Activated naive CD4-positive, alpha-beta T cell treated with anti-CD3 and anti-CD28 coated beads for 36 hours (primary cell): ENCODE measurements at places on chromosomes 12 and 14. TPM values are rescaled to one million over a fixed set of nuclear protein-coding genes. Genes with fewer than 3 reads are reported as not detected.

DNA sequence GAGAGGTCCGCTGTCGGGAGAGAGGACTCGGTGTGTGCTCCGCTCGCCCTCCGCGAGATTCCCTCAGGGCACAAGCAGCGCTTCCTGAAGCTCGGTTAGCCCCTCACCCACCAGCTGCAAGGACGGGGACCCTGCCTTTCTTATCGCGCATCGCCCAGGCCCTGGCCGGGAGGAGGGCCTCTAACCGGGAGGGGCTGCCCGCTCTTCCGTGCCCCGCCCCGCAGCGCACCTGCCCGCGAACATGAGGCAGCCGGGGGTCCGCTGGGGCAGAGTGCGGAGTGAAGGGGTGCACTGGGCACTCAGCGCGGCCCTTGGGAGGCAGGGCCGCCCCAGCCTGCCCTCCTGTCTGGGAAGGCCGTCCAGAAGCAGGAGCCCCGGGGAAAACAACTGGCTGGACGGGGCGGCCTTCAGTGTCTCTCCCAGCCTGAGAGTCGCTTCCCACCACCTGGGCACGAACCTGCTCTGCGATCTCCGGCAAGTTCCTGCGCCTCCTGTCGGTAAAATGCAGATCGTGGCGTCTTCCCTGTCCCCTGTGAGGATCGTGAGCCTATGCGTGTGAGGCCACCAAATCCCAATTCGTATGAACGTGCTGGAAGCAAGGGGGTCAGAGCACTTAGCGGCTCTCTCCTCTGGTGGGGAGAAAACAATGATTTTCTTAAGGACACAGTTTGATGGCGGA lies 28.0 kb upstream of the ADIPOR2 start:
- DNase-seq = no peak

DNA sequence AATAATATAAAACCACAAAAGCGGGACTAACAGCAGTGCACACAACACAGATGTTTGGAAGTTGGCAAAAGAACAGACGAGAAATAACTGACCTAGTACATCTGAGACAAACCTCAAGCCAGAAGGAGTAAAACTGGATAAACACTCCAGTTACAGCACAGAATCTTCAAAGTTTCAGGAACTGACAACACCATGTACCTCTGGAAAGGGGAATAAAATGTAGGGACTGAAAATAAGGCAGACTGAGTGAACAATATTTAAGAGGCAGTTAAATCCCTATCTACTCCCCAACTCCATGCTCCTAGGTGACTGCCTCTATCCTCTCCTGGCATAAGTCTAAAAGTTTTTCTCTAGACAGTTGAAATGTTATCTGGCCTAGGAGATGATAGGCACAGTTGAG lies 57.9 kb downstream of the ZFYVE21 start:
- no peak for DNase-seq

- DNase-seq = no peak
Observed at GRCh38 chr14:34605461-34605860, 24.5 kb downstream of the SNX6 start.

GRCh38 chr12:63961543-63961942 lies 117.0 kb downstream of the SRGAP1 start:
- no peak for DNase-seq

DNA sequence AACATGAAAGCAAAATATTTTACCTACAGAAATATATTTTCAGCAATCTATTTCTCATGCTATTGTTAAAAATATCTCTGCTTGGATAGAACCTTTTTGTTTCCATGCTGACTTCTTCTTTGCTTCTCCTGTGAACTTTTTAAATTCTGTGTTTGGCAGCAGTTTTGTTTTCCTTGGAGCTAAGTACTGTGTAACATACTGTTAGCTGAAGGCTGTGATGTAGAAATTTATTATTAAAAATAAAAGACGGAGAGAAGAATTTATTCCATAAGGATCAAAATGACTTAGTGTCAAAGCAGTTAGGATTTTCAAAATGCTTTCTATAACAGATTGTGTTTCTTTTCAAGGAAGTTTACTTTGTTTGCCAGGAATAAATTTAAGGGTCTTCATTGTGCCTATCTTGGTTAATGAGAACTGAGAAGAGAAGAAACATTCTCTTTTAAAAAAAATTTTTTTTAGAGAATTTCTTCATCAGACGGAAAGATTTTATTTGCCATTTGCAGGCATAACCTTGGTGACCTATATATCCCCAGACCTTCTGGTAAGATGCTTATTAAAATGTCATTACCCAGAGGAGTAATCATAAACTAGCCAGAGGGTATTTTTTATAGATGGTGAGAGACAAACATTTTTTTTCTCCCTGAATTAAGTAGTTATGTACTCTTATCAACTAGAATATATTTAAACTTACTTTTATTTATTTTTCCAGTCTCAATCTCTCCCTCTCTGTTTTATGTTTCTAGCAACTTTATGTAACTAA lies 147.1 kb upstream of the SLCO1C1 start:
- no peak for DNase-seq

- no peak for DNase-seq
Observed at GRCh38 chr12:90979951-90980350, 24.8 kb downstream of the EPYC start.

DNA sequence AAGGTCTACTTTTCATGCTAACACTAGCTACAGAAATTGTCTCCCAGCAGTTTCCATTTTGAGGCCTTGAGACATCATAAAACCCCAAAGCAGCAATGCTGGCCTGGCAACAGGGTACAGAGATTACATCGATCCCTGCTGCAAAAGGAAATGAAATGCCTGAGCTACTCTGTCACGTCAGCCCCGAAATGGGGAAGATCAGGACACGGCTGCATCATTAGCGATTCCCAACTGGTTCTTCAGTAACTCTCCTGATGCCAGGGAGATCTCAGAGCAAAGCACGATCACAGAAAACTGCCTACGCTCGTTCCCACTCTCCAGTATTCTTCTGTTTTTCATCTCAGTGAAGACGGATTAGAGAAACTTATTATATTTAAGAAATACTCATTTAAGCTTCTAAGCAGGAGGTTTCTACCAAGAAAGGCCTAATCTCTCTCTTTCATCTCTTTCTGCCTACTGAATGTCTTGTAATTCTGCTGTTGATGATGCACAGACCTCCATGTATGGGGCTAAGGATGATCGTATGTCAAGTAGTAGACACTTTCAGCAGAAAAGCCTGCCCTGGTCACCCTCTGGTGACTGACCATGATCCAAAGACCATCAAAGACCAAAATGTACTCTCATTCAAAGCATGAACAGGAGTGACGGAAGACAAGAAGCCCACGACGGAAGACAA lies 168.5 kb downstream of the RIMBP2 start:
- no peak for DNase-seq

DNA sequence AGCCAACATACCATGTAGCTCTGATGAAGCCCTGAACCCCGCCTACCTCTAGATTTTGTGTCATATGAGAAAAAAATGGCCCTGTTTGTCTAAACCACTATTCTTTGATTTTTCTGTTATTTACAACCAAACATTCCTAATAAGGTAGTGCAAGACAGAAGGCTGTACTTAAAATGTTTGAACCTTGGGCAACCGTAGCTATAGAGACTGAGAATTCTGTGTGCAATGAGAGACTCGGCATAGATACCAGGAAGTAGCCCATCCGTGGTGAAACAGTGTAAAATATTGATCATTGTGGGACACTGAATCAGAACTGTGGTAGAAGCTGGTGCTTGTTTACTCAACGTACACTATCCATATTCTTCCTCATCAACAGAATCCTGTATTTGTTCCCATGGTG lies 86.5 kb upstream of the TMCC3 start:
- DNase-seq = no peak

DNA sequence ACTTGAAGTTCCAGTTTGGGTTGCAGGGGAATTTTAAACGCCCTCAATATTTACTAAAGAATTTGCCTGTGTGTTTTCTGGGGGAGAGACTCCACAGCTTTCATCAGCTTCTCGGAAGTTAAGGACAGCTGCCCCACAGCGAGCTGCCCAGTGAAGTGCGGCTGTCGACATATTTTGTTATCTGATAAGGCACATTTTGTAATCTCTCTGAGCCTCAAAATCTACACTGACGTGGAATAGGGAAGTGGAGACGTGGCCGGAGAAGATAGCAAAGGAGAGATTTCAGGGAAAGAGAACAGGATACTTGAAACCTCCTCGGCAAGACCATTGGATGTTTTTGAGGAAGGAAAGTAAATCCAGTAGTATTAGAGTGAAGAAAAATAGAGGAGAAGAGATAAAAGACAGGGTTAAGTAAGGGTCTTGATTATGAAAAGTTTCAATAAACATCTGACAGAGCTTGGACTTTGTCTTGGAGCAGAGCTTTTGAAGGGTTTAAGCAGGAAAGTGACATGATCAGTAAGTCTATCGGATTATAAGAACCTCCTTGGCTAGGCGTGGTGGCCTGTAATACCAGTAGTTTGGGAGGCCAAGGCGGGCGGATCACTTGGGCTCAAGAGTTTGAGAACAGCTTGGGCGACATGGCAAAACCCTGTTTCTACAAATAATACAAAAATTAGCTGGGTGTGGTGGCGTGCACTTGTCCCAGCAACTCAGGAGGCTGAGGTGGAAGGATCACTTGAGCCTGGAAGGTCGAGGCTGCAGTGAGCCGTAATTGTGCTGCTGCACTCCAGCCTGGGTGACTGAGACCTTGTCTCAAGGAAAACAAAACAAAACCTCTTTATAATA lies 1.1 kb downstream of the POLR3B start:
- no peak for DNase-seq

DNA sequence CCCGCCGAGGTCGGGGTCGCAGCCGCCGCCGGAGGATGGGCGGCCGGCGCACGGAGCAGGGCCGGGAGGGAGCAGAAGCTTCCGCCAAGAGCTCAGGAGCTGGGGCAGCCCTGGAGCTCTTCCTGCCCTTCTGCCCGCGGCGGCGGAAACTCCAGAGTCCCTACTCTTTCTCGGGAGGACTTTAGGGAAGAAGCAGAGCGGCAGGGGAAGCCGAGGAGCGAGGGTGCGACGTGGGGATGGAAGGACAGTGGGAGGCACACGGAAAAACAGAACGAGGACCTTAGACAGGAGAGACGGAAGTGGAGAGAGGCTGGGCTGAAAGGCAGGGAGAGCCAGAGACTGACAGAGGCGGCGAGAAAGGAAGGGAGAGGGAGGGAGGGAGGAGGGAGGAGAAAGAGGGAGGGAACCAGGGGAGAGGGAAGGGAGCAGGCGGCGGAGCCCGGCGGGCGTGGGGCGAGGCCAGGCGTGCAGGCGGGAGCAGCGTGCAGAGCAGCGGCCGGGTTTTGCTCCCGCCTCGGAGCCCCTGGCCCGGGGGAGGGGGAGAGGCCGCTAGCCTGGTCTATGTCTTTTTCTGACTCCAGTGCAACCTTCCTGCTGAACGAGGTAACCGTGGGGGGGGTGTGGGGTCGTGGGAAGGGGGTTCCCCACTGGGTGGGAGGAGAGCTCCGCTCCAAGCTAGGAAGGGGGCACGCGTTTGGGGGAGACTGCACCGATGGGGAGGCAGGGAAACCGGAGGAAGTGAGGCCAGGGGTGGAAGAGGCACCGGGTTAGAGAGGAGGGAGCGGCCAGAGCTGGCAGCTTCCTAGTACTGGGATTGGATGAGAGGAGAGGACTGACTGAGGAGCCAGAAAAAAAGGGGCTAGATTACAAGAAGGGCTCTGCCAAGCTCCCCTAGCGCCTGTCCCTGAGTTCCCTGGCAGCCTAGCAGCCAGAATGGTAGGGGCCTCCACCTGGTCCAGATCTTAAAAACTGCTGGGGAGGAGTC lies 2.9 kb upstream of the CACNB3 start:
- DNase-seq = peak; percentile 58

DNA sequence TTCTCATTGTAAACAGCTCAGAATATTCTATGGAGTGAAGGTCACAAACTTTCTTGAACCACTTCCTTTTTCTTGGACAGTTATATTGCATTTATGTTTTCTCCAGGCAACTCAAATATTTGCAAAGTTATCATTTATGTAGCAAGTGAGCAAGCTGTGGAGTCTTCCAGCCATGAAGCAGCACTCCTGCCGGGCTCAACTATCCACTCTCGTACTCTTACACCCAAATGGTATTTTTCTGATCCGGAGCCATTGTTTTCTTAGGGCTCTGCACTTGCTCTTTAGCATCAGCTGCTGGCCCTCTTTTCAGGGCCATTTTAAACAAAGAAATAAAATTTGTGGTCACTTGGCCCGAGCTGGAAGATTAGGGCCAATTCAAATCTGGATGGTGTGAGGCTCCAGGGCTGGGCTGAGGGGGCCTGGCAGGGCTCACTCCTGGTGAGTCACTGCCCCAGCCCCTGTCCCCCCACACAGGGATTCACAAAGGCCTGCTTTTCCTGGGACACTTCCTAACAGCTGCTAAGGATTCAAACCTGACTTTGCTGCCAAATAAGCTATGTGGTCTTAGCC lies 19.7 kb downstream of the SYNE3 start:
- DNase-seq = no peak

- DNase-seq = no peak
Observed at GRCh38 chr12:78540606-78541336, 323.8 kb upstream of the SYT1 start.

- DNase-seq = no peak
Observed at GRCh38 chr12:99267038-99267437, 380.5 kb upstream of the GARIN6 start.

Gene TPPP2
- not detected for total RNA-seq

Gene AKAP6
- total RNA-seq = 2.0 TPM

Gene TBX3
- total RNA-seq = not detected

Gene SMOC1
- total RNA-seq = not detected

Gene MYH7
- not detected for total RNA-seq

Gene PAX9
- not detected for total RNA-seq
